ENCODE measurements at places on chromosomes 6 and 20.

DNA sequence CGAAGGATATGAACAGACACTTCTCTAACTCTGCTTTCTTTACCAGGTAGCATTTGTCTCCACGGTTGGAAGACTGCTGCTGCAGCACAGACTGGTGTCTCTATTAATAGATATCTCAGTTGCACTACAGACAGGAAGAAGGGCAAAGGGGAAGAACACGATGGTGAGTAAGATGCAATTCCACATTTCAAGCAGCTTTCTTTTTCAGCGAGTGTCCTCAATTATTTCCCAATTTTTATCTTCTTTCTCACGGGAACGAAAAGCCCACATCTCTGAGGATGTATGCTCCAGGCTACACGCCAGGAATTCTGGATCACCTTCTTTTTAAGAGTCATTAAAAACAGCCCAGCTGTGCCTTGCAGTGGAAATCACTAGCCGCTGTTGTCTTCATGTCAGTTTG, 311.6 kb upstream of the ECI2 start:
- no peak for DNase-seq

- DNase-seq: no peak
These were observed 466.9 kb downstream of the KIF16B start for GRCh38 chr20:16106191-16106849.

DNA sequence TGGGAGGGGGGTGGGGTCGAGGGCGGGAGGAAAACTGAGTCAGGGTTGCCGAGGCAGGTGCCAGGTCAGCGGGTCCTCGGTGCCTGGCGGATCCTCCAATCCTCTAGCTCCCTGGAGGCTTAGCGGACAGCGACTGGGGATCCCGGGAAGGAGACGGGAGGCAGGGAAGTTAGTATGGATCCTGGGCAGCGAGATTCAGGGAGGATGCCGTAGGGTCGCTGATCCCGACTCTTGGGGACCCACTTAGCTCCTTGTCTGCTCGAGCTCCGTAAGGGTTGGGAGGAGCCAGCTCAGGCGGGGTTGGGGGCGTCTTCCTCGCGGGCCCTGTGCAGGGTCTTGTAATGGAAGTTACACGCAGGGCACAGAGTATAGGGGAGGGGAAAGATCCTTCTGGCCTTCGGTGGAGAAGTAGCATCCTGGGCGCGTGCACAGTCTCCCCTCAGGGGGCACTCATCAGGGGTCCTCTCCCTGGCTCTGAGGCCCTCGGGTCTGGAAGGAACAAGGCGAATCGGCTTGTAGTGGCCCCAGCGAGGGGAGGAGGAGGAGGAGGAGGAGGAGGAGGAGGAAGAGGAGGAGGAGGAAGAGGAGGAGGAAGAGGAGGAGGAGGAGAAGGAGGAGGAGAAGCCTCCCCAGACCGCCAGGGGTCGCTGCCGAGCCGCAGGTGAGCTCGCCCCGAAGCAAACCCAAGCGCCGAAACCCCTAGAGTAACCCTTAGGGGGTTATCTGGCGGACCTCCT, 6.4 kb upstream of the SLC12A5 start:
- peak; percentile 66 for DNase-seq

- DNase-seq: no peak
These were observed 18.6 kb downstream of the FAM83B start for GRCh38 chr6:54865091-54865631.

GRCh38 chr6:56088641-56089040, 158.7 kb downstream of the COL21A1 start:
- DNase-seq: no peak

GRCh38 chr6:42981836-42982235, 2.5 kb upstream of the PPP2R5D start:
- no peak for DNase-seq

DNA sequence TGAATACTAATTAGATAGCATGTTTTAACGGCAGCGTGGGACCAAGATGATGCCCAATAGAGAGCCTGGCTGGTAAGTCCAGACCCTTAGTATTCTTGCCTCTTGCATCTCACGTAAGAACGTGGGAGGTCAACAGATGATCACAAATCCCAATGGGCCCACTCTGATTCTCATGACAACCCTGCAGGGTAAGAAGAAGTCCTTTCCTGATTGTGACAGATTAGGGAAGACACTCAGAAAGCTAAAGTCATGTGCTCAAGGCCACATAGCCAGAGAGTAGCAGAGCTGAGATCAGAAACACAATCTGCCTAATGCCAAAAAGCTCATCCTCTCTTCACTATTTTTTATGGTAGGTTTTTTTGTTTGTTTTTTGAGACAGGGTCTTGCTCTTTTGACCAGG, 103.8 kb downstream of the RALGAPA2 start:
- DNase-seq: no peak

DNA sequence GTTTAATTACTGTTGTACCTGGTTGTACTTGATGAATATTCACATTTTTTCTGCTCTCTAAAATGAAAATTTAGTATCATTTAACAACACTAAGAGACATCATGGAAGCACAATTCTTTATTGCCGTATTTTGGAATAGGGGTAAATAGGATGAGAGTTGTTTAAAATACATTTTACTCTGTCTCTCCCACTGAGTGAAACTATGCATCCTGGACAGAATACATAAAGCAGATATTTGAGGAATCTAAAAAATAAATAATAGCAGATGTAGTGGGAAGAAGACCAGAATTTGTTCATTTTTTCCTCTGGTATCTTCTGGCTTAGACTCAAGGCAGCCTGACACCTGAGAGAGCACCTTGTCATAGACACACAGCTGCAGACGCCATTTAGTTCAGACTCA, 119.1 kb upstream of the AHI1 start:
- DNase-seq: no peak

DNA sequence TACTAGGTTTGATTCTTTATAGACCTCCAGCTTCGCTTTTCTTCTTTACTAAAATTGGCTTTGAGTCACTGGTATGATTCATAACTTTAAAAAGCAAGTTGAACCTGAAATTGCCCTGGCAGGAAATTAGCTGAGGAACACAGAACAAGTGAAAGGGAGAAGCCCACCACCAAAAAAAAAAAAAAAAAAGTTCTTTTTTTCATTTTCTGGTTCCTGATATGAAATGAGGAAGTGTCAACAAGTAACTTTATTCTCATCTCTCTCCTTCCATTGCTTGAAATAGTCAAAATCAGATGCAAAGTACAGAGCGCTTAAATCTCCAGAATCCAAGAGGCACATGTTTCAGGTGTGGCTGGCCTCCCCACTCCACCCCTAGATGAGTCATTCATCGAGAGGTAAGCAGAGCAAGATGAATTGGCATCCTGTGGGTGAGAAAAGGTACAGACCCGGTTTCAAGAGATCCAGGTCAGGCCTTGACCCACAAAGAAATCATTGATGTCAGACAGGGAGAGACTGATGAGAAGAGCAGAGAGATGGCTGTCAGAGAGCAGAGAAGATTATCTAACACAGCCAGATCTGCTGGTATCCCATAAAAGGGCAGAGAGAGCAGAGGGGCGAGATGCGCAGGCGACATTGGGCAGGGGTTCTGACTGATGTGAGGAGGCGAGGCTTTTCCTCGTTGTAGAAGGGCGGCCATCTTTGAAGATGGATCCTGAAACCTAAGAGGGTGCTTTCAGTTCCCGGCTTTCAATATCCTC, 54.8 kb upstream of the MBOAT1 start:
- DNase-seq: no peak

- DNase-seq: peak; percentile 72
These were observed 3.8 kb upstream of the SLC17A1 start for GRCh38 chr6:25835442-25836283.

- no peak for DNase-seq
These were observed 528.7 kb downstream of the DOK5 start for GRCh38 chr20:55004044-55004443.

DNA sequence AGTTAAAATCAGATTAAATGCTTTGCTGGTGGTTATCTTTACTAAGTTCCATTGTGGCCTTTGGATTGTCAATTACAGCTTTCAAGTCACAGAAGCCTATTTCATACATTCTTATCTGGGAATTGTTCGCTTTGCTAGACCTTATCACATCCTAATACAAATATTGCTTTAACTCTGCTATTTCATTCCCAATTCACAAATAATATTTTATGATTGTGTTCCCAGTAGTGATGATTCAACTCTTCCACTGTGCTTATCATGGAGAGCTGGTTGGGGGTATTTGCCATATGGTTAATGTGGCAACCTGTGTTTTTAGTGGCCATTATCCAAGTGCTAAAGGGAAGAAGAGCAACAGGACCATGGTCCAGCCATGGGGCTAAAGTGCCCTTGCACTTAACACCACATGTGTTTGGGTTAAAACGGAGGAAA, 72.9 kb upstream of the GLP1R start:
- DNase-seq: no peak

DNA sequence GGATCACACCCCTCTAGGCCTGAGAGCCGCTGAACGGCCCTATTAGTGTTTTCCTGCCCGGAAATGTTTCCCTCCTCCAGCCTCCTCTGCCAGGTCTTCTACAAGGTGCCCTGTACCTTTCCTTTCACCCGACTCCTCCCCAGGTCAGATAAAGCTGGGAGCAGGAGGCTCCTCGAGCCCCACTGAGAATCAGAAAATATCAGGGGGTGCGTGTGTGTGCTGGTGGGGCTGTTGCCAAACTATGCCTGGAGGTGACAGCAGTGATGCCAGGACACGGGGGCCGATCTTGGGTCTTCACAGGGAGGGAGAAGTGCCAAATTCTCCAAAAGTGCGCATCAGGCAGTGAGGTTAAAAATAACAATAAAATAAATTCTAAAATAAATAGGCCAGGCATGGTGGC, 222.8 kb upstream of the RREB1 start:
- no peak for DNase-seq

DNA sequence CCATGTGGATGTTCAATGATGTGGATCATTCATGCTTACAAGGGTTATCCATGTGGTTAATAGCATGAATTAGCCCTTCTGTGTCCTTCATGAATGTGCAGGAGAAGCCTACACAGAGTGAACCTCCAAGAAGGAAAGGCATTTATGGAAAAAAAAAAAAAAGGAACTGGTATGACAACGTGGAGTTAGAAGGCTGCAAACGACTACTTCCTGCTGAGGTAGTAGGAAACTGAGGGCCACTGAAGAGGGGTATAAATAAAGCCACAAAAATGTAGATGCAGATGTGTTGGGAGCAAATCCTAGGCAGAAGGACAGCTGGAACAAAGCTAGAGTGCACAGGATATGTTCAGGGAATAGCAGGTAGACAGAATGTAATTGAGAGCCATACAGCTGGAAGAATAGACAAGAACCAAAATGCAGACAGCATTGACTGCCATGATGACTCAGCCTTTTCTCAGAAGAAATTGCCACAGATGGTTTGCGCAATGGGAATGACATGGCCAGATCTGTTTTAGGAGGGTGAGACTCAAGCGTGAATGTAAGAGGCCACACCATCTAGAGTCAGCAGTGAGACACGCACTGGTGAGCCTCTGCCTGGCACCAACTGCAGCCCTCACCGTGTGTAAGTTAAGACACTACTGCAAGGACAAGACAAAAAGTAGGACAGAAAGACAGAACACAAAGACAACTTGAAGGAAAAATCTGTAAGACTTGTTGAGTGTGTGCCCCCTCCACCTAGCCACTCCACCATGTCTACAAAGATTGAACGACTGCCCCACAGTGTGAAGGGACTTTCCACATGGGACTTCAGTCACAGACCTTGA, 79.8 kb downstream of the KIF13A start:
- peak; percentile 70 for DNase-seq

- DNase-seq: no peak
These were observed 136.8 kb downstream of the BFSP1 start for GRCh38 chr20:17394411-17394810.

- DNase-seq: no peak
These were observed 663 bp downstream of the LST1 start for GRCh38 chr6:31586599-31587281.

DNA sequence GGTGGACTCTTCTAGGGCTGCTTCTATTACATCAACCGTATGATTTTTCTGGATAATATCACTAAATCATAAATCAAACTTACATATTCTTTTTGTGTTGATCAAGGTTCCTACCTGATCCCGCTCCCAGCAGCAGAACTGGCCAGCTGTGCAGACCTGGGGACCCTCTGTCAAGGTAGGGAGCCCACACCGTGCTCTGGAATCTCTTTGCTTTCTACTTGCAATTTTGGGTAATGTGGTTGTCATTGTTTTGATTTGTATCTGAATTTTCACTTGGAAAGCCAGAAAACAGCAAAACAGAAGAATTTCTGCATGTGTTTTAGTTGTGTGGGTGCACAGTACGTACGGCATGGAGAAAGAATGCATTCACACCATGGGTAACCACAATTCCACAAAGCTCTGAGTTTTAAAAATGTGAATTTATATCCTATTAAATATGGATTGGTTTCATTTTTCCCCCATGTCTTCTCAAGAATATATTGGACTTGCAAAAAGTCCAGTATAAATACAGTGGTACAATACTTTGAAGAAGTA, 80.1 kb downstream of the ADGRG6 start:
- no peak for DNase-seq

GRCh38 chr6:116866281-116866871, 10.7 kb upstream of the RFX6 start:
- no peak for DNase-seq

DNA sequence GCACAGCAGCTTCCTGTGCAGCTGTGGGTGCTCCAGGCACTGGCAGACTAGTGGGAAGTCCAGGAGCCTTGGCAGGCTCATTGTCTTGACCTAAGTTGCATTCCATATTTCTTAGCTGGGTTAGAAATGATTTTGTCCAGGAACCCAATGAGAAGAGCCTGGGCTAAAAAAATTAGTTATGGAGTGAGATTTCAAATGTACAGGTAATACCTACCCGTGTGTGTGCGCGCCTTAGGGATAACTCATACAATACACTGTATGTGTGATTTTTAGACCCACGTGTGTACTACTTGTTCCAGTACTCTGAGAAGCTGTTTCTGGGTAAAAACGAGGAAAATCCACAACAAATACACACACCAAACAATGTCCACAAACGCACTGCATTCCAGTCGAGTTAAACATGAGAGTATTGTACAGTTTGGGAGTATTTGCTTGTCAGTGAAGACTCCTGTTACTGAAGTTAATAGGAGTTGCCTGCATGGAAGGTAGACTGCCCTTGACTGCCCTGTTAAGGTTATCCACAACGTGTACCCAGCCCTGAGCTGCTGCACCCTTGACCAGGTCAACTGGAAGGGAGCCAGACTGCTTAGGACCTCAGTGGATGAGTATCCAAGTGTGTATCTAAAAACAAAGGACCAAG, 1.4 kb downstream of the PAQR8 start:
- DNase-seq: no peak

DNA sequence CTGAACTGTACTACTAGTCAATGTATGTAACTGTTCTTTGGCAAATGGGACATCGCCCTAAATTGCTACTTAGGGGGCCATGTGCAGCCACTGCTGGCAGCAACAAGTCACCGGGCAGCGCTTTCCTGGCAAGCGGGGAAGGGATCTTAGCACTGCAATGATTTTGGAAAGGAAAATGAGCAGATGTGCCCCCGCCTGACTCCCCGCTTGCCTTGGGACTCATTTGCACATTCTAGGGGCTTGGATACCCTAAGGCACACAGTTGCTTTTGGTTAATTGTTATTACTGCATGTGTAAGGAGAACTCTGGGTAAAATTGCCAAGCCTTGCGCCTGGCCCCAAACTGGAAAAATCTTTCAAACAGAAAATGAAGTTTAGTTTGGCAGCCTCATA, 32.2 kb downstream of the CD83 start:
- DNase-seq: no peak

Measured in left cardiac atrium (tissue), 4 donors.